GM12878 (cell line): ENCODE measurements at places on chromosomes 12 and 14. TPM values are rescaled to one million over a fixed set of nuclear protein-coding genes. Genes with fewer than 3 reads are reported as not detected.

KRT80 gene
- 0.05 TPM in 1 of 2 replicates, not detected in the other for total RNA-seq

FLRT2 gene
- 0.03 and 0.05 TPM in 2 replicates for total RNA-seq

DNA sequence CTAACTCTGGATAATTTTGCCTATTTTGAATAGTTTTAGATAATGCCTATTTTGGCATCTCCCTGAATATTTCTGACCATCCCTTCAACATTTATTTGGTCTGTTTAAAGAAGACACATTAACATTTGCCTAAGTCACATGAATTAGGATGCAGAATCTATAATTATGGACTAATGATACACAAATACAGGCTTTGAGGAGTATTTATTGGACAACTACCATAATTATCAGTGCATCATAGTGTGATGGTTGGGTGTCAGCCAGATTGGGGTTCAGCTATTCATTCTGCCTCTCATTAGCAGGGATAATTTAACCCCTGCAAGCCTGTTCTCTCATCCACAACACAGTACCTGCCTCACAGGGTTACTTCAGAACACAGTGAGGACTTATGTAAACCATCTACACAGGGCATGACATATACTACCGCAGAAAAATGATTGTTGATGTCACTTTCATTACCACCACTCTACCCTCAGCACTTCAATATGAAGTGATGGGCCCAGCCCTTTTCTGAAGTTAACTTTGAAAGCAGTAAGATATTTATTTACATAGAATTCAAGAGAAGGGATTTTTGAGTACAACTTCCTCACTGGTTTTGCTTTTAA, 14.4 kb downstream of the PRKCH start:
- no peak overlapping the region; the same call in 1 of the 2 replicates for H3K4me3 ChIP-seq
- peaks cover 36% of the 10 kb centered on the region for H3K4me1 ChIP-seq
- H3K36me3 ChIP-seq: peaks cover 2% of the 10 kb centered on the region; the same call in 1 of the 2 replicates
- DNase-seq: no peak
- H3K27ac ChIP-seq: peak overlapping the region; percentile 29; the same call in 1 of the 2 replicates

DNA sequence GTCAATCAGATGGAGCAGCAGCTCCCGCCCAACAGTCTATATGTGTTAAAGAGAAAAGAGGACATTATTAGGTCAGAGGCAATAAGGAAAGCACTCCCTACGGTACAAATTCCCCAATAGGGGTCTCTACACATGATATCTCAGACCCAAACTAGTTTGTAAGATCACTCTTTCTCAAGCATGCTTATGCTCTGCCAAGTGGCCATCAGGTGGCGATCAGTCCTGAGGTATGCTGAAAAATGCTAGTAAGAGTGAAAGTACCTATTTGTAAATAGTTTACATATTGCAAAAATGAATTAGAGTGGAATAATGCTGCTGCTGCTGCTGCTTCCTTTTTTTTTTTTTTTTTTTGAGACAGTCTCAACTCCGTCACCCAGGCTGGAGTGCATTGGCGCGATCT, 61.0 kb downstream of the CPM start:
- H3K4me3 ChIP-seq: no peak overlapping the region
- DNase-seq: no peak
- H3K27ac ChIP-seq: no peak overlapping the region
- no peaks in the 10 kb centered on the region for H3K27me3 ChIP-seq
- H3K36me3 ChIP-seq: no peaks in the 10 kb centered on the region
- no peaks in the 10 kb centered on the region for H3K4me1 ChIP-seq

DNA sequence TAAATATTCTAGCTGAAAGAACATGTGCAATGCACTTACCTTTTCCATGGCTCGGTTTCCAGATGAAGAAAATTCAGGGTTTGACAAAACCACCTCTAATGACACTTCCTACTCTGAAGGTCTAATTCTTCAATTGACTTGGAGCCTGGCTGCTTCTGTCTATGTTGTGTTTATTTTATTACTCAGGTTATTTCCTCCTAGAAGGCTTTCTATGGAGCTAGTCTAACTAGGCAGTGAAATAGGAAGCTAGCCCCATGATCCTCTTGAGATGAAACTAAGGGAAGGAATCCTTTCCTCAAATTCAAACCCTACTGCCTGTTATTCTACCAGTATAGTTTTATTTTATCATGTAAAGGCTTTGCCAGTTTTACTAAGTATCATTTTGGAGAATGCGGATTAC, 20.9 kb upstream of the IFNG-AS1 start:
- H3K27me3 ChIP-seq: peaks cover 2% of the 10 kb centered on the region; the same call in 1 of the 2 replicates
- no peak overlapping the region for H3K4me3 ChIP-seq
- no peak overlapping the region for H3K27ac ChIP-seq
- DNase-seq: no peak
- peaks cover 8% of the 10 kb centered on the region; the same call in 1 of the 2 replicates for H3K4me1 ChIP-seq

DLK1 gene
- 0.85 and 0.87 TPM in 2 replicates for total RNA-seq

KCNK10 gene
- 0.13 TPM in 1 of 2 replicates, not detected in the other for total RNA-seq

- peaks cover 18% of the 10 kb centered on the region for H3K4me1 ChIP-seq
- H3K27me3 ChIP-seq: no peaks in the 10 kb centered on the region
- H3K4me3 ChIP-seq: no peak overlapping the region
- DNase-seq: no peak
- H3K27ac ChIP-seq: no peak overlapping the region
Observed at GRCh38 chr12:106280106-106280505, 22.4 kb upstream of the TCP11L2 start.

DNA sequence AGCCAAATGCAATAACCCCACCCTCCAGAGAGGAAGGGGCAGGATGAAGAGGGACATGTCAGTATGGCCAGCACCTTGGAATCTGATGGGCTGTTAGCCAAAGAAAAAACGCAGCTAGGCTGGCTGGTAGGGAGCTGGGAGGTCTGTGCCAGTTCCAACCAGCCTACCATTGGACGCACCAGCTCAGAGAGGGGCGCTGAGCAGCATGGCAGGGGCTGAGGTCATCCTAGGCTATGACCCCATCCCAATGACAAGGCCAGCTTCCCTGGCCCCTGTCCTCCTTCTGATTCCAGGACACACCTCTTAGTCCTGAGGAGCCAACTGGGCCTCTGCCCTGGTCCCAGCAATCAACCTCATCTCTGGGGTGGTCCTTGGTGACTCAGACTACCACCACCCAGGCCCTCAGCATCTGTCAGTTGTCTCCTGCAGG, 12.2 kb downstream of the ACTN1 start:
- no peaks in the 10 kb centered on the region for H3K27me3 ChIP-seq
- no peaks in the 10 kb centered on the region for H3K4me1 ChIP-seq
- no peaks in the 10 kb centered on the region for H3K36me3 ChIP-seq
- H3K4me3 ChIP-seq: no peak overlapping the region
- no peak overlapping the region for H3K27ac ChIP-seq
- DNase-seq: no peak

- H3K27me3 ChIP-seq: no peaks in the 10 kb centered on the region
- H3K36me3 ChIP-seq: no peaks in the 10 kb centered on the region
- H3K4me1 ChIP-seq: no peaks in the 10 kb centered on the region; the same call in 1 of the 2 replicates
- no peak for DNase-seq
- H3K27ac ChIP-seq: no peak overlapping the region
- no peak overlapping the region for H3K4me3 ChIP-seq
Observed at GRCh38 chr12:41769810-41770209, 374.9 kb downstream of the GXYLT1 start.
